Liver (tissue), 10 donors: ENCODE measurements at places on chromosomes 4 and X. TPM values are rescaled to one million over a fixed set of nuclear protein-coding genes. Genes with fewer than 3 reads are reported as not detected.

DNA sequence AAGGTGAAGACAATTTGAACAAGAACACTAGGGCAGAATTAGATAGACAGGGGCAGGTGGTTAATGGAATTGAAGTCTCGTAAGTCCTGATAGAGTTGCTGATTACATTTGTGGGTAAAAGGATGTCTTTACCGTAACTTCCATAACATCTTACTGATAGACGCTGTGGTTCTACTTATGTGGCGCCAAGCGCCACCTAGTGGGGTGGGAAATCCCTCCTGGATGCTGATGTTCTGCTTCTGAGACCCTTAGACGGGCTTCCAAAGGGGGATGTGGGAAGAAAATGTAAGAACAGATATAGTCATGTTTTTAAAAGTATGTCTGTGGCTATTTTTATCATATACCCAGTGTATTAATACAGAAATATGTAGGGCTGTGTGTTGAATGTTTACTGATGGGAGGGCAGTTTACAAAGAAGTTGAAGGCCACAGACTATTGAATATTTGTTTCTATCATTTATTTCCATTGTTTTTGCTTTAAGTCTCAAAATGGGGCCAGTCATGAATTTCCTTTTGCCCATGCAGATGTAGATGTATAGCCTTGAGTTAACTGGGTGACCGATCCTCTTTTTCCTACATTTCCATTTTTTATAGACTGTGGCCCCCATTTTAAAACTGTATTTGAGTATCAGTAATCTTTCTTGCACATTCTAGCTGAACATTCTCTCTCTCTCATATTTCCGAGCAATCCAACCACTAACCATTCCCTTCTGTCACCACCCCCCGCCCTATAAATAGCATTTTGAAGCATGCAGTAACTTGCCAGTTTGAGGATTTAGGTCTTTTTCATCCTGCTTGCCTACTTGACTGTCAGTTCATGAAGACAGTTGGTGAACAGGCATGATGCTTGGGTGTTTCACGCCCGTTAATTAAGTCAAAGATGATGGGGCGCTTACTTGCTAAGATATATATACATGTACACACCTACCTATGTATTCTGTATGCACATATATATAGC, 12.1 kb upstream of the TLR8 start:
- peak; percentile 32 for DNase-seq

GRCh38 chr4:32858971-32859370, 2138.8 kb downstream of the PCDH7 start:
- DNase-seq = no peak

DNA sequence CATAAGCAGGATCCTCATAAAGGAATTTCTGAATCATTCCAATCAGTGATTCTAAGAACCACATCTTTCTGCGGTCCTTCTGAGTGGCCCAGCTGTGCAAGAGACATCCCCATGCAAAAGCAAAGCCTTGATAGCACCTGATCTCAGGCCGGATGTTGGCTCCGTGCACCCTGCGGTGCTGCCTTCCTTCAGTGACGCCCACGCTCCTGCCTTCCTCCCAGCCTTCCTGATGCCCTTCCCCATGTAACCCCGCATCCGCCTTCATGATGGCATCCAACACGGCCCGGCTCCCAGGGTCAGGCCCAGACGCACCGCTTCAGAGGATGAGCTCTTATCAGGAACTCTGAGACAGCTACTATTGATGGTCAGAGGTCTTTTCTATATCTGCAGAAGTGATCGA, 20.4 kb upstream of the CYP4V2 start:
- no peak for DNase-seq

- no peak for DNase-seq
These were observed 554.4 kb downstream of the ARAP2 start for GRCh38 chr4:35689870-35690269.

- no peak for DNase-seq
These were observed 100.3 kb upstream of the FAT1 start for GRCh38 chr4:186823989-186824388.

GRCh38 chrX:17878028-17878670, 17.1 kb upstream of the RAI2 start:
- DNase-seq = no peak

- DNase-seq = no peak
These were observed 108.0 kb downstream of the GPM6A start for GRCh38 chr4:175703956-175704600.

GRCh38 chrX:83469551-83469950, 38.5 kb upstream of the POU3F4 start:
- DNase-seq = peak; percentile 32

DNA sequence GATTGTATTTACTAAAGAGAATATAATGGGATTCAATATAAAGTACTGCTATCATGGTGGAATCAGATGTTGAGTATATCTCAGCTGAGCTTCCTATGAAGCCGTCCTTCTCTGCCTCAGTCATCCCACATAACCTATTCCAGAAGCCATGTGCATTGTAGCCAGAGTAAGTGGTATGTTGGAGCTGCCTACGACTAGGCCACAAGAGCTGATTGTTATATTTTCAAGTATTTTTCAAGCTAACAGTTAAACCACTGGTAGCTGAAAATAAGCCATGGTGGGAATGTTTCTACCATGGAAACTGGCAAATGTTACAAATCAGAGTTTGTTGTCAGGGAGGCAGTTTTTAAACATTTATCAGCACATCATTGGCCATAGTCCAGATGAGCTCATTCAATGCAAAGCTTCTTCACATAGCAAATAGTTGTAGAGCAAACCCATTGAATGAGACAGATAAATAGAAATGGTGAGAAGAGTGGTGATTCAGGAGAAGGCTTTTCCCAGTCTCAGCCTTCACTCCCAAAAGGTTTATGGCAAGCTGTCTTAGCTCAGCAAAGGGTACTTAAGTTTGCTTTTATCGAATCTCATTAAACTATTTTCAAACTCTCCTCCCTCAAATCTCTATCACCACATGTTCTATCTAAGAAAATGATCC, 436.4 kb downstream of the PCDH19 start:
- DNase-seq = no peak

GRCh38 chr4:133347409-133347808, 198.3 kb downstream of the PCDH10 start:
- no peak for DNase-seq

DNA sequence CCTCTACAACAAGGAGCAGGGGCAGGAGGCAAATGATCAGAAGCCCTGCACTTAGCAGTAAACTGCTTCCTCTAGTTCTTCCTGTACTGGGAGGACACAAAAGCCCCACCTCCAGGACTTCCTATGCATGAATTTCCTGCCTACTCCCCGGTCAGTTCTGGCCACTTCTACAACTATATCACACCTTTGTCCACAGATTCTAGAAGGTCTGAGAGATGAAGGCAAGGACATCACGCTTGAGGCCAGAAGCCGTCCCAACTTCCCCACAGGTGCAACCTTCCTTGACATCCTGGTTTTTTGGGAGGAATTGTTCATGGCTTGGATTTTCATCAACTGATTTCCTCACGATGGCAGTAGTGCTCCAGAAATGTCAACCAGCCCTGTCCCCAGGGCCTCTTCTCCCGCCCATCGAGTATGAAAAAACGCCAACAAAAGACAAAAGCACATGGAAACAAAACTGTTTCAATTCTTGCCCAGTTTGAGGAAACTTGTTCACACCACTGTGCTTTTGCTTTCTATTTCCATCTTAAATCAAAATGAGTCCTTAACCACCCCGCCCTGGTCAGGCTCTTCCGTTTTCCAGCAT, 206.5 kb upstream of the STK26 start:
- DNase-seq = no peak

DNA sequence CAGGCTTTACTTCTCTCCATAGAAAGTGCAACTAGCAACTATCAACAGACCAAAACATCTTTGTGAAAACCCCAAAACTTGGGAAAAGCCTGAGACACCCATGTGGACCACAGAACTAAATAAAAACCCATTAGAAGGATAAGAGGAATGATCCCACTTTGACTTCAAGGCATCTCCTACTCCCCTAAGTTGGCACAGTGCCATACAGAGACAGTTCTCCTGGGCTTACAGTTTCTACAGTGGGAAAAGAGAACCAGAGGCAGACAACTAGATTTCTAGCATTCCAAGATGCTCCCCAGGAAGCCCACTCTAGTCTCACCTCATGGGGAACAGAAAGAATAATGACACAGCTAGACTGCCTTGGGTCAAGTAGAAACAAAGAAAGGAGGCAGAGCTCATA, 20.4 kb downstream of the TMLHE start:
- DNase-seq = no peak

DNA sequence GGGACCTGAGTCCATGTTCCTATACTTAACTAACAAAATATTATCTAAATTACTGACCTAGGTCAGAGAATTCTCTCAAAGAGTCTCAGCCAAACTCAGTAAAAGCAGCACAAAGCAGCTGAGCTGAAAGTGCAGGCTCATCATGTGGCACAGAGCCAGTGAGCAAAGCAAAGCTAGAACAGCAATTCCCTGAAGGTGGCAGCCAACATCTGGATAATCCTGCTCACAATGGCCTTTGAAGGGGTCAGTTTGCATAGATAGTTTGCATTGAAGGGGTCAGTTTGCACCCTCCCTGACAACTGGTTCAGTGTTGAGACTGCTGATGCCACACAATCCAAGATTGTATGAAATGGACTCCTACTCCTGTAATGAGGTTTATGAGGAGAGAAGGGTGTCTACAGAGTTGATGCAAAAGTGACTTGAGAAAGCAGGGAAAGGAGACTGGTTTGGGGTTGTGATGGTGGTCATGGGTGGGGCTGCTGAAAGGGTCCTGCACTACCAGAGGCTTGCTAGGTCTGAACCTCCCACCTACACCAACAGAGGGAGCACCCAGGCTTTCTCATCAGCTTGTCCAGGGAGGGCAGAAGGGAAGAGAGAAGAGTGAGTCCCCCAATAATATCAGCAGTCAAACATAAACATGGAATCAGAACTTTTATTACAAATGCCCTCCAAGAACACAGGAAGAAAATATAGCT, 39.7 kb downstream of the TRIM61 start:
- no peak for DNase-seq

DNA sequence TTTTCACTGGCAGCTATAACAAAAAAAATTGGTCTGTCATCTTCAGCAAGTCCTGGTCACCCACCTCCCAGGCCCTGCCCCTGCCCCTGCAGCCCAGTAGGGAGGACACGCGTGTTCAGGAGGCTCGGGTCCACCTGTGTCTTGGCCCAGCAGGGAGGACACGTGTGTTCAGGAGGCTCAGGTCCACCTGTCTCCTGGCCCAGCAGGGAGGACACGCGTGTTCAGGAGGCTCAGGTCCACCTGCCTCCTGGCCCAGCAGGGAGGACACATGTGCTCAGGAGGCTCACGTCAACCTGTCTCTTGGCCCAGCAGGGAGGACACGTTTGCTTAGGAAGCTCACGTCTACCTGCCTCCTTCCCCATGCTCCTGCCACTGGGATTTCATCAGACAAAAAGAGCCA, 44.9 kb downstream of the HTT-AS start:
- no peak for DNase-seq

DNA sequence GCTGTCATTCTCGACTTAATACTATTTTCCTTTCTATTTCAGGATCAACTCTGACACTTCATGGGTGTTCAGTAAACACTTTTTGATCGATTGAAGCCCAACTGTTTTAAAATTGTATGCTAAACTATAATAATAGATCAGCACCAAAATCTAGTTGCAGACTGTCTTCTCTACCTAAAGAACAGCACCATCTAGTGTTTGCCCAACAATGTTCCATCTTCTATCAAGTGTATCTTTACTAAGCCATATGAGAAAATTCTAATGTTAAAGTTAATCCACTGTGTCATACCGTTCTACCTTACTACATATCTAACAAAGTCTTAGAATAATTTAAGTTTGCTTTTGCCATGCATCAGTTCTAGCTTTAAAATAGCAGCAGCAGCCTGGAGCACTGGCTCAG, 113.0 kb upstream of the PRDX4 start:
- no peak for DNase-seq

GRCh38 chrX:35380808-35381700, 417.1 kb upstream of the MAGEB16 start:
- DNase-seq = no peak

GRCh38 chr4:25457053-25457715, 80.1 kb downstream of the ANAPC4 start:
- no peak for DNase-seq

DNA sequence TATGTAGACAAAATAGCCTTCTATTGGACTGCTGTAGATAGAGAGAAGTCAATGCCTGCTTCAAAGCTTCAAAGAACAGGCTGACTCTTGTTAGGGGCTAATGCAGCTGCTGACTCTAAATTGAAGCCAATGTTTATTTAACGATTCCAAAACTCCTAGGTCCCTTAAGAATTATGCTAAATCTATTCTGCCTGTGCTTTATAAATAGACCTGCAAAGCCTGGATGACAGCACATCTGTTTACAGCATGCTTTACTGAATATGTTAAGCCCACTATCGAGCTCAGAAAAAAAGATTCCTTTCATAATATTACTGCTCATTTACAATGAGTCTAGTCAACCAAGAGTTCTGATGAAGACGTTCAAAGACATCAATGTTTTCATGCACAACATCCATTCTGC, 54.8 kb upstream of the RBMXL3 start:
- DNase-seq = no peak

DNA sequence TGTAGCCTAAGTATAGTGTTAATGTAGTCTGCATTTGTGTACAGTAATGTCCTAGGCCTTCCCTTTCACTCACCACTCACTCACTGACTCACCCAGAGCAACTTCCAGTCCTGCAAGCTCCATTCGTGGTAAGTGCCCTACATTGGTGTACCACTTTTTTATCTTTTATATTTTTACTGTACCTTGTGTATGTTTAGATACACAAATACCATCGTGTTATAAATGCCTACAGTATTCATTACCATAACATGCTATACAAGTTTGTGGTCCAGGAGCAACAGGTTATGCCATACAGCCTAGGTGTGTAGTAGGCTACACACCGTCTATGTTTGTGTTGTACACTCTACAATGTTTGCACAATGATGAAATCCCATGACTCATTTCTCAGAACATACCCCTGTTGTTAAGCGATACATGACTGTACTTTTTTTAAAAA, 15.4 kb downstream of the TSPAN5 start:
- DNase-seq = no peak

DNA sequence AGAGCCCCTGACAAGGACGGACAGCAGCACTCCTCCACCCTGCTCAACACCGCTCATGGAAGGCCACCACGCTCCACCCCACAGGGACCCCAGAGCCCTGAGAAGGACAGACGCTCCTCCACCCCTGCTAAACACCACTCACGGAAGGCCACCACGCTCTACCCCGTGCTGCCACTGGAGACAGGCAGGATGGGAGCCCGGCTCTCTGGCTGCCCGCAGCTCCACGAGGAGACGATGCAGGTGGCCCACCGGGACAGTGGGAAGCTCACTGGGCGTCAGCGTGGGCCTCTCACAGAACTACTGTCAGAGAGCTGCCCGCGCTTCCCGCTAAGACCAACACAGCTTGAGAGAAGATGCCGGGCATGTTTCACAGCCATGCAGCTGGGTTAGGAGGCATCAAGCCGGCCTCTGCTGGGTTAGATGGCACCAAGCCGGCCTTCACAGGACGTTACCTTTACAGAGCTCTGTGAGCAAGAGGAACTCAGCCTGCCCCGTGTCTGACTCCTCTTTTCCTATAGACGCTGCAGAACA, 20.8 kb downstream of the GAK start:
- no peak for DNase-seq

The CASK gene
- 8.6 TPM for total RNA-seq

The MAGEC3 gene
- not detected for total RNA-seq

The PAGE2B gene
- not detected for total RNA-seq

The ADGRG2 gene
- 0.08 TPM for total RNA-seq

The DMRTC1B gene
- not detected for total RNA-seq

The COL4A5 gene
- 10.3 TPM for total RNA-seq

The UCP1 gene
- not detected for total RNA-seq

The PPP2R2C gene
- not detected for total RNA-seq

The JADE3 gene
- 9.0 TPM for total RNA-seq

The ARHGEF38 gene
- 0.23 TPM for total RNA-seq
